SIG-M5 (cell line): ENCODE measurements at places on chromosomes 7 and 10.
A peak's percentile ranks its signal among the peaks of the same experiment; 100 is the strongest.

- no peak for DNase-seq
These were observed 1.2 kb downstream of the CASD1 start for GRCh38 chr7:94510582-94511496.

DNA sequence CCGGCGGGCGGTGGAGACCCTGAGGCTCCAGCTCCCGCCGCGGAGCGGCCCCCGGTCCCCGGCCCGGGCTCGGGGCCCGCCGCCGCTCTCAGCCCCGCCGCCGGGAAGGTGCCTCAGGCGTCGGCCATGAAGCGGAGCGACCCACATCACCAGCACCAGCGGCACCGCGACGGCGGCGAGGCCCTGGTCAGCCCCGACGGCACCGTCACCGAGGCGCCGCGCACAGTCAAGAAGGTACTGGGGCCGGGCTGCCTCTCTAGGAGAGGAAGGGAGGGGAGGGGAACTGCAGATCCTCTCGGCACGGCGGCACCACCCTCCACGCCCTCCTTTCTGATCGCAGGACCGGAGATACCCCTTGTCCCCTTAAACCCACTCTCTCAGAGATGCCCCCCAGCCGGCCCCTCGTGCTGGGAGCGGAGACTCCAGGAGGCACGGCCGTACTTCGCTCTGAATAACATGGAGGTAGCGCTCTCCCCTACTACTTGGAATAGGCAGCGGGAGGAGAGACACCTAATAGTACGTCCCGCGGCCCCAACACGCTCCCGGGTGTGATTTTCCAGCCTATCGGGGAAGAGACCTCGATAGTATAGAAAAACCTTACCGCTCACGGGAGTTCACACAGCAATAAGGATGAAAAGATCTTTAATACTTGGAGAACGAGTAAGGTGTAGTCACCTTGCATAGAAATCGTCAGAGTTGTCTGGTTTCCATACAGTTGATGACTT, 538 bp downstream of the AHCYL2 start:
- no peak for DNase-seq

- DNase-seq, result no peak
These were observed 213.7 kb upstream of the MGMT start for GRCh38 chr10:129253161-129253864.

- DNase-seq, result no peak
These were observed 183.4 kb upstream of the ADCY1 start for GRCh38 chr7:45390731-45391130.

GRCh38 chr10:103666087-103666761, 172.7 kb downstream of the NEURL1 start:
- no peak for DNase-seq

DNA sequence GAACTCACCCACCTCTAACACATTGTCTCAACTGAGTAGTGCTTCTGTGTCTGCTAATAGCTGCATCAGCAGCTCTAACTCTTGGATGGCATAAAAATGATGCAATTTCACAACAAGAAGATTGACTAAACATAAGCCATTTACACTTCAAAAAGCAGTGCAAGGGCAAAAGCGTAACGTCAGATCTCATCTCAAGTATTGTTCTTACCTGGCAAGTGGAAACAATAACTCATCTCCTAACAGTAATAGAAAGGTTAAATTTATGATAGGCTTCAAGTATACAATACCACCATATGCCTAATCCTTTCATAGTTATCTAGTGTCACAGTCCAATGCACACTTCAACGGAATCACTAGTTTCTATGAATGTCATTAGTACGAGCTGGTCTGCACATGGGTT, 14.8 kb downstream of the TPK1 start:
- DNase-seq, result no peak

GRCh38 chr7:151087245-151088018, 1.2 kb downstream of the AGAP3 start:
- DNase-seq, result no peak

DNA sequence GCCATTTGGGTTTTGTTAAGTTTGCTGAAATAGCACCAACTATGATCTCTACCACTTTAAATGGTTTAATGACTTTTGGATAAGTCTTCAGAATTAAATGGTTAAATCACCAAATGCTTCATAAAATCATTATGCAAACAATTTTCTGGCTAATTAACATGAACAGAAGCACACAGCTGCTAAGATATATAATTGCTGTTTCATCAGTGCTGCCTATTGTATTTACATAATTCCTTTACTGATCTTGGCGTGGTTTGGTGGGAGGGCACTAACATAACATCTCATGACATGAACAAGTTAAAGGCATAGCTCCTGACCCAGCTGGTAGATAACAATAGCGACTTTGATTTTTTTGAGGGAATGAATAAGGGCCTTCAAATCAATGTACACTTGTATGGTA, 94.1 kb downstream of the FZD1 start:
- no peak for DNase-seq

- DNase-seq, result no peak
These were observed 202.1 kb downstream of the HECW1 start for GRCh38 chr7:43314379-43315158.

DNA sequence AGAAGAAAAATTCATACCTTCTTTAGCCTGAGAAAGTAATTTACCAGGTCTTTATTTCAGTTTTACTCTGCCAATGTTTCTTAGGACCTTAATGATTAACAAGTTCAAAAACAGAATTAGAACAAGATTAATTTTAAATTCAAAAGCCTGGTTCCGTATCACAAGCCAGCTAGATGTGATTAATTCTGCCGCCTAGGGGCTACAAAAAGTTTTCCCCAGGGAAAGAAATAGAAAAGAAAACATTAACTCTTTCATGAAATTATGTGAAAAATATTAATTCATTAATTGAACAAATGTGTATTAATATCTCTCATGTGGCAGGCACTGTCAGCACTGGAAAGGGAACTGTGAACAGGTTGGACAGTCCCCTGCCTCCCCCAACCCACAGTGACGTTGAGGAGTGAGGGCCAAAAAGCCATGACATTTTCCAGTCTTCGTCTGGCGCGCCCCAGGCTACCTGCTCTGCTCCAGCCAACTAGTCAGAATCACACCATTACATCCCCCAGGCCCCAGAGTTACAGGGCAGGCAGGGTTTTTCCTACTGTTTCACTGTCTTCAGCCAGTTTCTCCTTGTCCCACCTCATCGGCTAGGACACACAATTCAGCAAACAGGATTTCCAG, 20.1 kb downstream of the TMEM176A start:
- no peak for DNase-seq

- DNase-seq, result no peak
These were observed 147.1 kb downstream of the BUB3 start for GRCh38 chr10:123301077-123301857.

GRCh38 chr7:9835199-9835598, 1138.5 kb upstream of the PHF14 start:
- DNase-seq, result no peak

DNA sequence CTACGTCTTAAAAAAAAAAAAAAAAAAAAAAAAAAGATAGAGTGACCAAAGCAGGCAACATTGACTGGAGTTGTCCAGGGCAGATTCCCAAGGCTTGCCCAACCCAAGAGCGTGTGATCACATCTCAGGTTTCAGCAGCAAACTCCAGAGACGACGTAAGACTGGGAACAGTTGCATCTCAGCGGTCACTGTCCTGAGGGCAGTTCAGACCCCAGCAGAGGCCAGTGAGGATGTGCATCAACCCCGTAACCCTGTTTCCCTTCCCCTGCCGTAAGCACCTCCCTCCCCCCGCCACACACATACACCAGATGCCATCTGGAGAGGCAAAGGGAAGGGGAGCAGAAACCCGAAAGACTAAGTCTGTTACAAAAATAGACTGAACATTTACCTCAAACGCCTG, 19.3 kb upstream of the TOMM7 start:
- DNase-seq, result no peak

DNA sequence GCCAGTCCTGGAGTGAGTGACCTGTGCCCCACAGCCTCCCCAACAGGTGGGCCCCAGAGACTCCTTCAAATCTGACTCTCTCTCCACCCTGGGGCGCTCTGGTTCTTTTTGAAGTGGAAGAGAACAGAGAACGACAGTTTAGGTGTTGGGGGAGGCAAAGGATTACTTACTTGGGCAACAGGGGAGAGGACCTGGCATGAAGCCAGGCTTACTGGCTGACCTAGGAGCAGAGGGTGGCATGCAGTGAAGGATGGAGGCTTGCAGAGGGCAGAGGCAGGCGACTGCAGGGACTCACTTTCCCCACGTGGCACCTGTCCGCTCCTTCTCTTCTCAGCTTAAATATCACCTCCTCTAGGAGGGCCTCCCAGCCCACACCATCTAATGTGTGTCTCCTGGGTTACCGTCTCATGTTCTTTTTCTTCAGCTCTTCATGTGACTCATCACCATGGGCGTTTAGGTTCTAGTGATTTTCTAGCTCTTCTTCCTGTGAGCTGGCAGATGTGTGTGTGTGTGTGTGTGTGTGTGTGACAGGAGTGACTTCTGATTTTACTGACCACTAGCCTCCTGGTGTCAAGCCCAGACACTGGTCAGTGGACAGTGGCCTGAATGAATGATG, 15.5 kb downstream of the LZTS2 start:
- DNase-seq, result no peak

- DNase-seq, result no peak
These were observed 41.7 kb downstream of the VCL start for GRCh38 chr10:74039561-74040145.

GRCh38 chr10:35819736-35820135, 177.6 kb upstream of the FZD8 start:
- no peak for DNase-seq

GRCh38 chr7:2580636-2581035, 21.9 kb downstream of the IQCE start:
- DNase-seq, result no peak

GRCh38 chr7:134078991-134079390, 48.1 kb upstream of the LRGUK start:
- DNase-seq, result no peak

DNA sequence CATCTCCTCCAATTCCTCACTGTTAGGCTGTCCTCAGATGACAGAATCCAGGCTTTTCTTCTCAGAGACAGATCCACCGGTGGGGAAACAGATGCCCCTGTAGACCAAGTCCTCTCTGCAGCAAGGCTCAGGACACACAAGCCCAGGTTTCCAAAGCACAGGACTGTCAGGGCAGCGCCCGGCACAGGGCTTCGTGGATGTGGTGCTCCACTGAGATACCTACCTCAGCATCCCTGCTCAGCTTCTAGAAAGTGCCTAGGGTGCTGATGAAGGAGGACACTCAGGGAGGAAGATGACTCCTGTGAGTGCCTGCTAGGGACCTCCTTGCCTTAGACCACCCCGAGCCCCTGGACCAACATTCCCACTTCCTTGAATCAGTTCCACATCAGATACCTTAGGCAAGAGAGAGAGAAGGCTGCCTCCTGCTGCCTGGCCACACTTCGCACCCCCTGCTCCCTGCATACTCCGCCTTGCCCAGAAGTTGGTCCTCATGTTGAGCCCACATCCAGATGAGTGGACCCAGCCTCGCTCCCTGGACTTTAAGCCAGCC, 8.9 kb upstream of the RBP3 start:
- DNase-seq, result no peak

DNA sequence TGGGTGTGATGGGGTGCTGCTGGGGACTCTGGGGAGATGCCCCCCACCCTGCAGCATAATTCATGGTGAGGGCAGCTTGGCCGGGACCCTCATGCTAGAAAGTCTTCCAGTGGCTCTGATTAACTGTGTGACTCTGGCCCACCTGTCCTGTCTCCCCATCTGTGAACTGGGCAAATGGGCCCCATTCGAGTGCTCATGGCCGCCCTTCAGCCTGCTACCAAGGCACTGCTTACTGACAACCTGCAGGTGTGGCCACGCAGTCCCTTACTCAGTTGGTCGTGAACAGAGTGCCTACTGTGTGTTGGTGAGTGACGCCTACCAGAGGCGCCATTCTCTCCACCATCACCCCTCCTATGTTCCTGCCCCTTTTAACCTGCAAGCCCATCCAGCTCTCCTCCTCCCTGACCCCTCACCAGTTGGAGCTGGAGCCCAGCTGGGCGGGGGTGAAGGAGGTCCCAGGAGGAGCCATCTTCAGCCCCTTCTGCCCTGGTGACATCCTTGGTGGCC, 109.4 kb downstream of the ZMIZ1 start:
- DNase-seq, result no peak

GRCh38 chr7:22672846-22673680, 53.9 kb upstream of the IL6 start:
- DNase-seq, result no peak

- no peak for DNase-seq
These were observed 31.0 kb upstream of the ZEB1 start for GRCh38 chr10:31288001-31288400.

DNA sequence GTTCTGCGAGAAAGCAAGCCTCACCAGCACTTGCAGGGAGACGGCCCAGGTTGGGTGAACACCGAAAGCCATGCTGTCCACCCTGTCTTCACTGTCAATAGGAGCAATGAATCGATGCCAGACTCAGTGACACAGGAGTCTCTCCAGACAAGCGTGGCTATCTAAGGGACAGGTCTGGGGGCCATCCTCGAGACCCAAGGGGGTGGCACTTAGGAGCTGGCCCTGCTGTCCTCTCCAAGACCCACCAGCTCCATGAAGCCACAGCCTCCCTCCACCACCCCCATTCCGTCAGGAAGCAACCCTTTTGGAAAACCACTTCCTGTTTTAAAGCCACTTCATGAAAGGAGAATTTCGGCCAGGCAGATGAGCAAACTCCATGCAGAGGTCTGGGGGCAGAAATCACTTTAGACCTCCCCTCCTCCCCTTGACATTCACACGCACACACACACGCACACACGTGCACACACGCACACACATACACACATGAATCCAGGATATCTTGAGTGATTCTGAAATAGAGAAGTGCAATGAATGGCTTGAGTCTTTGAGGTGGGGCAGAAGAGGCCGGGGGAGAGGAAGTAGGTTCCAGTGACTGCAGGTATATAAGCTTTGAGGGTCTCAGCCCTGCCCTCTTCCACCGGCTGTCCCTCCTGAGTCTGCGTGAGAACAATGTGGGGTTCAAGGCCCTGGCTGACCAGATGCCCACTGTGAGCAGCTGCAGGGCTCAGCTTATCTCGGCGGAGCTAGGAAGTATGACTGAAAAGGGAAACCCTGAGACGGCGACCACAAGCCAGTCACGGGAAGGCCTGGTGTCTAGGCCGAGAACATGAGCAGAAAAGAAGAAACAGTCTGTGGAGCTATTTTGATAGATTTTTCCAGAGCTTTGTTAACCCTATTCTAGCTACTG, 25.0 kb downstream of the RGS10 start:
- DNase-seq, result peak; percentile 6

DNA sequence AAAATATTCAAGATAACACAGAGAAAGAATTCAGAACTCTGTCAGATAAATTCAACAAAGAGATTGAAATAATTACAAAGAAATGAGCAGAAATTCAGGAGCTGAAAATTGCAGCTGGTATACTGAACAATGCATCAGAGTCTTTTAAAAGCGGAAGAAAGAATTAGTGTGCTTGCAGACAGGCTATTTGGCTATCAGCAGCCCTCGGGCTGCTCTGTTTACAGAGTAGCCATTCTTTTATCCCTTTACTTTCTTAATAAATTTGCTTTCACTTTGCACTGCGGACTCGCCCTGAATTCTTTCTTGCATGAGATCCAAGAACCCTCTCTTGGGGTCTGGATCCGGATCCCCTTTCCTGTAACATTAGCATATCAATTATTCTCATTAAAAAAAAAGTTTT, 1040.0 kb downstream of the SORCS3 start:
- no peak for DNase-seq

DNA sequence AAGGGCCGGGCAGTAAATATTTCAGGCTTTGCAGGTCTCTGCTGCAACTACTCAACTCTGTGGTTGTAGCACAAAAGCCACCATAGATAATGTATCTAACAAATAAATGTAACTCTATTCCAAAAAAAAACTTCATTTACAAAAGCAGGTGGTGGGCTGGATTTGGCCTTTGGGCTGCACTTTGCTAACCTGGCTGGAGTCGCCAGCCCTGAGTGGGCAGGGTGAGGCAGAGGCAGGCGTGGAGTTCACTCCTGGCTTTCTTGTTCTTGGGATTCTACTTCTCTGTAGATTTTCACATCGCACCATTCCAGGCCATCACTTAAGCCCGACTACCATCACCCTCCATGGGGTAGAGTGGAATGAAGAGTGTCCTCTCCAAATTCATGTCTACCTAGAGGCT, 367.6 kb upstream of the MGMT start:
- no peak for DNase-seq
